ENCODE measurements at places on chromosomes 13 and 19.

DNA sequence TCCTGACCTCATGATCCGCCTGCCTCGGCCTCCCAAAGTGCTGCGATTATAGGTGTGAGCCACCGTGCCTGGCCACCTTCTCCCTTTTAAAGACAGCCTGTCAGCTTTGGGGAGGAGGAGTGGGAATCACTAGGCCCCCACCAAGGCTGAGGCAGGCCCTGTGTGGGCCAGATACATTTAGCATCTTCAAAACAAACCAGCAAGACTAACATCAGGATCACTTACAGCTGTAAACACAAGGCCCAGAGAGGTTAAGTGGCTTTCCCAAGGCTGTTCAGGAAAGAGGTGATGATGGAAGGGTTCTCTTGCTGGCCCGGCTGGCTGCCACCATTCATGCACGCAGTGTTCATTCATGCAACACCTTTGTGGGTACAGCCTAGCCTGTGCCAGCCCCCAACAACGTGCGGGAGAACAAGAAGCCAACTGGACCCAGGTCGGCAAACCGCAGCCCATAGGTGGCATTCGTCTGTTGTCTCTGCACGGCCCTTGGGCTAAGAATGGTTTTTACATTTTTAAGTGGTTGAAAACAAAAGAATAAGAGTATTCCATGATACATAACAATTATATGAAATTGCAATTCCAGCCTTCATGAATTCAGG, 23.0 kb downstream of the IER2 start:
- DNase-seq, result no peak

DNA sequence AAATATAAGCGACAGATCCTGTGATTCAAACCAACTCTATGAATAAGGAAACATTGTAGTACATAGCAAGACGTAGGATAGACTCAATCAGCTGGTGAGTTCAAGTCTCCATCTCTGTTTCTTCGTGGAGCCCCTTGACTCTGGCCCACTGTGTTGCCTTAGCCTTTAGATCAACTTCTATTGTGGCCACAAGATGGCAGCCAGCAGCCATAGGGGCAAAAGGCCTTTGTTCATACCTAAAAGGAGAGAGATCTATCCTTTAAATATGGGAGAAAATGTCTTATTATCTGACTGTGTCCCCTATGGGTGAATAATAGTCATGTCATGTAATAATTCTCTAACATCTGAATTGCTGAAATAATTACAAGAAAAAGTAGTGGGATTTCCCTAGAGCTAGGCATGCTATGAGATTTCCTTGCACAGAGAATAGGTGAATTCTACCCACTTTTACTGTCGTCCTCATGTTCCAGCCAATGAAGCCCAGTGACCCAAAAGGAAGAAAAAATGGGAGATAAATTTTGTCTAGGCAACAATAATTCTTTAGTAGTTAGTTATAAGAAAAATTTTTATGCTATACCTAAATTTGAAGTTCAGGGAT, 129.4 kb downstream of the PCDH20 start:
- DNase-seq, result no peak

DNA sequence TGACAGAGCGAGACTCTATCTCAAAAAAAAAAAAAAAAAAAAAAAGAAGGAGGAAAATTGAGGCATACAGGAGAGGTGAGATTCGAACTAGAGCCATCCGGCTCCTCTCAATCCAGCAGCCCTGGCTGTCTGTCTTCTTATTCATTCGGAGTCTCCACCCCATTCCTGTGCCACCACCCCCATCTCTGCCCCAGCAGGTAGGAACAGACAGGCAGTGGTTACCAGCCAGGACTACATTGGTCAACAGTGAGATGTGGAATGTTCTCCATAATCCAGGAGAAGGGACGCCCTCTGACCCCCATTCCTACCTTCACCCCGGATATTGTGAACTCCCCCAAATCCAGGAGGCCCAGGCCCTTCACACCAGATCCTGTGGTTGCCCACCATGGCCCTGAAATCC, 6.6 kb upstream of the S1PR2 start:
- no peak for DNase-seq

GRCh38 chr13:45796426-45797235, 54.9 kb downstream of the SIAH3 start:
- DNase-seq, result no peak

DNA sequence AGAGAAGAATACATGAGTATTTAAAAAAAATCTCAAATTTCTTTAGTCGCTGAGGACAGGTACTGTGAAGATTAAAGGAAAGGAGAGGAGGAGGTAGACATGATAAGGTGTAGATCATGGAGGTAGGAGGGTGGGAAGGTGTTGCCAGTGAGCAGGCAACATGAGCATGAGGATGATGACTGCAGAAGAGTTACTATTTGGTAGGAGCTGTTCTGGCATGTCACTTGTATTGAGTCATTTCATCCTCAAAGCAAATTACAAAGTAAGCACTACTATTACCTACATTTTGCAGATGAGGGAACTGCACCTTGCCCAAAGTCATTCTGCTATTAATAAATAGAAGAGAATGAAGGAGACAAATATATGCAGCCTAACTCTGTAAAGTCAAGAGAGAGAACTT, 435.8 kb upstream of the KLF12 start:
- no peak for DNase-seq

- no peak for DNase-seq
Measured at GRCh38 chr13:59533561-59534555, 629.9 kb downstream of the DIAPH3 start.

DNA sequence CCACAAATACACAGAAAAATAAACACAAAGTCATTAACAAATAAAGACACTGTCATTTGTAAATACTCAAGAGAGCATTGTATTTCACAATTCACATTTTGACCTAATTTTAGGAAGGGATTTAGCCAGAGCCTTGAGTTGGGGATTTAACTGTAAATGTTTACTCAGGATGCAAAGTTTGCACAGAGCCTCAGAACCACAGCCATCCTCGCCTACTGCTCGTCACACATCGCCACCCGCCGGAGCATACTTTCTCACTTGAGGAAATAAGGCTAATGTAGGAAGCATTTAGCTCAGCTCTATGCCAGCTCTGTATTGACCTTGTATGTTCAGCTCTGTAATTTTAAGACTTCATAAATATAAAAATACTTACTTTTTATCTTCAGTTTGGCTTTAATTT, 442.7 kb downstream of the OXGR1 start:
- DNase-seq, result no peak

DNA sequence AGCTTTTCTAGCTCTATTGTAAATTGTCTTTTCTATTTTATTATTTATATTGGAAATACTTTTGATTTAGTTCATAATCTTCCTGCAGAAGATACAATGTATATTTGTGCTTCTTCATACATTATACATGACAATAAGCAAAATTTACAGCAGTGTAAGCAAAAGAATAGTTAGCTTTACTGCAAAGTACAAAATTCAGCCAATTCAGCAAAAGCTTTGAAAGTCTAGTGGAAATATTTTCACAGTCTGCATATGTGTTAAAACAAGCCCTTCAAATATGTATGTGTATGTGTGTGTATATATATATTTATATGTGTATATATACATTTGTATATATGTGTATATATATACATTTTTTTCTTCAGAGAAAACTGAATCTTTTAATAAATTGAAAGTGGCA, 879.1 kb downstream of the SLITRK1 start:
- no peak for DNase-seq

GRCh38 chr13:113935001-113935844, 38.7 kb downstream of the C13orf46 start:
- DNase-seq, result no peak

DNA sequence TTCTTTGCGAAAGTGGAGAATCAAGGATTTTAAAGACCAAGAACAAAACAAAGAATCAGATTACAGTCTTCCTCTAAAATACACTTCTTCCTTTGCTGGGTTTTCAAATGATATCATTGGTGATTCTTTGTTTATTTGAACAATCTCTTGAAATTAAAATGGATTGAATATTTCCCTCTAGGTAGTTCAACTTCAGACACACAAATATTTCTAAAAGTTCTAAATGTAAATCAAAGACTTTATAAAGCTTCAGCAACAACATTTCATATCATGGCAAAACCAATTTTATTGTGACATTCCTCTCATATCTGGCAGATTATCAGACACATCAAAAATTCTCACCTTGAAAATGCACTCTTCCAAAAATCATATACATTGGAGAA, 13.0 kb downstream of the ZIC2 start:
- no peak for DNase-seq

- no peak for DNase-seq
Measured at GRCh38 chr19:35216016-35216832, 12.3 kb downstream of the FAM187B start.

- no peak for DNase-seq
Measured at GRCh38 chr13:77536358-77536757, 852 bp downstream of the SCEL start.

- DNase-seq, result no peak
Measured at GRCh38 chr13:22931576-22931975, 249.2 kb upstream of the SGCG start.

GRCh38 chr19:52188822-52189734, 774 bp upstream of the PPP2R1A start:
- DNase-seq, result no peak

- peak; percentile 81 for DNase-seq
Measured at GRCh38 chr19:3324405-3324856, 42.0 kb upstream of the NFIC start.

Measured in activated naive CD4-positive, alpha-beta T cell treated with Interleukin-2 at 50 U/mL for 16 hours (primary cell).